Left colon (tissue), 2 donors: ENCODE measurements at places on chromosomes 2 and 18. TPM values are rescaled to one million over a fixed set of nuclear protein-coding genes. Genes with fewer than 3 reads are reported as not detected.

The FKBP1B gene
- 22.3 TPM for total RNA-seq

The GDF7 gene
- 0.25 TPM for total RNA-seq

The CNGA3 gene
- 0.27 TPM for total RNA-seq

The TNS1 gene
- 149 TPM for total RNA-seq

The MROH2A gene
- 0.24 TPM for total RNA-seq

The TDRD15 gene
- total RNA-seq, result 0.06 TPM

The VWA3B gene
- total RNA-seq, result 3.9 TPM

The TNP1 gene
- total RNA-seq, result not detected

The MEIS1 gene
- 38.9 TPM for total RNA-seq

The RAPGEF4 gene
- 2.3 TPM for total RNA-seq

The MAP2 gene
- 1.6 TPM for total RNA-seq

The LOXL3 gene
- total RNA-seq, result 1.5 TPM

The GRHL1 gene
- 2.3 TPM for total RNA-seq

The ANKRD30B gene
- total RNA-seq, result not detected

The GREB1 gene
- total RNA-seq, result 2.0 TPM

The CCDC178 gene
- 0.36 TPM for total RNA-seq

The HES6 gene
- 54.8 TPM for total RNA-seq

The ADGRF3 gene
- 0.34 TPM for total RNA-seq

The MYCN gene
- total RNA-seq, result 2.3 TPM

The MEP1B gene
- 11.3 TPM for total RNA-seq

The UGT1A5 gene
- 3.7 TPM for total RNA-seq

The BIN1 gene
- total RNA-seq, result 34.3 TPM

The SLC8A1 gene
- 22.6 TPM for total RNA-seq

The MFSD2B gene
- total RNA-seq, result not detected

The CCDC150 gene
- 1.6 TPM for total RNA-seq

The TEKT4 gene
- total RNA-seq, result not detected

The AFF3 gene
- total RNA-seq, result 4.7 TPM

The TUBA4B gene
- not detected for total RNA-seq

The UGT1A3 gene
- total RNA-seq, result 3.0 TPM

The MC2R gene
- total RNA-seq, result not detected

The MOGAT1 gene
- total RNA-seq, result 0.25 TPM

The ALPG gene
- 1.8 TPM for total RNA-seq
